Esophagus squamous epithelium (tissue), 5 donors: ENCODE measurements at places on chromosomes 16 and 17. TPM values are rescaled to one million over a fixed set of nuclear protein-coding genes. Genes with fewer than 3 reads are reported as not detected.

GRCh38 chr17:4559139-4559791 lies 1.1 kb downstream of the GGT6 start:
- H3K27me3 ChIP-seq: no peaks in the 10 kb centered on the region
- DNase-seq: no peak
- peak overlapping the region; percentile 59 for H3K4me3 ChIP-seq
- H3K4me1 ChIP-seq: peaks cover 31% of the 10 kb centered on the region
- peak overlapping the region; percentile 88 for H3K27ac ChIP-seq
- H3K36me3 ChIP-seq: peaks cover 10% of the 10 kb centered on the region

GRCh38 chr17:36929851-36930582 lies 7.3 kb upstream of the LHX1 start:
- no peak for DNase-seq
- H3K27ac ChIP-seq: no peak overlapping the region
- H3K36me3 ChIP-seq: no peaks in the 10 kb centered on the region

DNA sequence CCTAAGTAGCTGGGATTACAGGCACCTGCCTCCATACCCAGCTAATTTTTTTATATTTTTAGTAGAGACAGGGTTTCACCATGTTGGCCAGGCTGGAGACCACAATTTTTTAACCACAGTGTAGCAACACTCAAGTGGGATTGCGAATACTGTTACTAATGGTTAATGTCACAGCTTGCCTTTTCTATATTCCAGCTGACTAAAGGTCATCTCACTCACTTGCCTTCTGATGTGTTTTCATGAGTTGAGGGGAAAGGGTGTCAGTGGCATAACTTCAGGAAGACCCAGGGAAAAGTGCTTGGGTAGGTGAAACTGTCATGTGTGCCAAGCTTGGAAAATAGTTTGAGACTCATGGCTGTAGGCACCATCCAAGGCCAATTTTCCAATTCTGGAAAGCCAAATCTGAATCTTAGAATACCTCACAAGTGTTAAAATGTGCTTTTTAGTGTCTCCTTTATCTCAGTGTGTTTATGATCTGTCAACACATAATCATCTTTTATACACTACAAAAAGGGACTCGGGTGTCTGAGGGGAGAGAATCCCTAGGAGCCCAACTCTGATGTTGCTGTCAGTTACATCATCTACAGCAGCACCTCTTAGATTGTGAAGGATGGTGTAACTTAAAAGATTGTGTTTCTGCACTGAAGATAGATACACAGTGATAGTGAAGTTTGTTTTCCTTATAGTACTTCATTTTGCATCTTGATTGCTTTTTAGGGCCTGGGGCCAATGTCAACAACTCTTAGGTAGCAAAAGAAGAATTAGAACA lies 27.1 kb downstream of the OGFOD1 start:
- no peak overlapping the region for H3K27ac ChIP-seq
- no peaks in the 10 kb centered on the region for H3K4me1 ChIP-seq
- peaks cover 5% of the 10 kb centered on the region for H3K36me3 ChIP-seq
- no peaks in the 10 kb centered on the region for H3K27me3 ChIP-seq

DNA sequence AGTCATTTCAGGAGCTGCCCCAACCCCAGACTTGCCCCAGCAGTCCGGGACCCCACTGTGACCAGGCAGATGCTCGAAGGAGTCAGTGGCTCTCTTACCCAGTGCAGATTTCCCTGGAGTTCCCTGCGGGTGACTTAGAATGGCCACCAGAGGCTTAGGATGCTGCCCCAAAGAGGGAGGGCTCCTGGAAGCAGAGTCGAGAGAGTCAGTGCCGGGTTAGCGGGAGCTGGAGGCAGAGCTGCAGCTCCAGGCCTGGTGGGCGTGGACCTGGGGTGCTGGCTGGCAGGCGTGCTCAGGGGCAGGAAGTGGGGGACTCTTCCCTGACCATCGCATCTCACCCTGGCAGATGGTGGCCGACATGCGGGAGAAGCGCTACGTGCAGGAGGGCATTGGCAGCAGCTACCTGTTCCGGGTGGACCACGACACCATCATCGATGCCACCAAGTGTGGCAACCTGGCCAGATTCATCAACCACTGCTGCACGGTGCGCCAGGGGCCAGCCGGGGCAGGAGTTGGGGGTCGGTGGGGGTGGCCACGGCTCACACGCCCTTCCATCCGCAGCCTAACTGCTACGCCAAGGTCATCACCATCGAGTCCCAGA lies 1.6 kb upstream of the HSD3B7 start:
- peaks cover 22% of the 10 kb centered on the region for H3K36me3 ChIP-seq
- no peaks in the 10 kb centered on the region for H3K27me3 ChIP-seq
- peaks cover 8% of the 10 kb centered on the region for H3K4me1 ChIP-seq
- no peak overlapping the region for H3K4me3 ChIP-seq

Gene VMO1
- not detected for total RNA-seq

Gene PIRT
- not detected for total RNA-seq
